ENCODE measurements at places on chromosomes 1 and 21.

- DNase-seq = no peak
Measured at GRCh38 chr1:117826540-117827078, 102.8 kb downstream of the GDAP2 start.

GRCh38 chr1:170660871-170661645, 2.9 kb upstream of the PRRX1 start:
- no peak for DNase-seq

DNA sequence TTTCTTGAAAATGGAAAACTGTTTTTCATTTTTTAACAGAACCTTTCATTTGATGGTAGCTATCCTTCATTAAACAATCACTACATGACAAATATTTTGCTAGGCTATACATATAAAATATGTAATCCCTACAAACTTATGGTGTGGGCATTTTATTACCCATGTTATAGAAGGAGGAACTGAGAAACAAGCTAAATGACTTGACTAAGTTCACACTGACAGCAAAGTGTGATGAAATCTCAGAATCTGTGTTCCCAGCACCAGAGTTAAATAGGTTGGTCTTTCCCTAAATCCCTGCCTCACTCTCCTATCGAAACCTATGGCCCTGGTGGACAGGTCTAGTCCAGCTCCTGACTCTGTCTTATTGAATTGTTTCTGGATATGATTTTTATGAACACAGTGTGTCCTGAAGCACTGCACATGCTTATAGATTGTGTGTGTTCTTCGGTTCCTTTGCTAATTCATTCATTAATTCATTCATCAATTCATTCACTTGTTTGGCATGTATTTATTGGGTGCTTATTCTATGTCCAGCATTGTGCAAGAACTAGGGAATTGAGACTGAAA, 301.0 kb downstream of the GRIK1 start:
- no peak for DNase-seq

DNA sequence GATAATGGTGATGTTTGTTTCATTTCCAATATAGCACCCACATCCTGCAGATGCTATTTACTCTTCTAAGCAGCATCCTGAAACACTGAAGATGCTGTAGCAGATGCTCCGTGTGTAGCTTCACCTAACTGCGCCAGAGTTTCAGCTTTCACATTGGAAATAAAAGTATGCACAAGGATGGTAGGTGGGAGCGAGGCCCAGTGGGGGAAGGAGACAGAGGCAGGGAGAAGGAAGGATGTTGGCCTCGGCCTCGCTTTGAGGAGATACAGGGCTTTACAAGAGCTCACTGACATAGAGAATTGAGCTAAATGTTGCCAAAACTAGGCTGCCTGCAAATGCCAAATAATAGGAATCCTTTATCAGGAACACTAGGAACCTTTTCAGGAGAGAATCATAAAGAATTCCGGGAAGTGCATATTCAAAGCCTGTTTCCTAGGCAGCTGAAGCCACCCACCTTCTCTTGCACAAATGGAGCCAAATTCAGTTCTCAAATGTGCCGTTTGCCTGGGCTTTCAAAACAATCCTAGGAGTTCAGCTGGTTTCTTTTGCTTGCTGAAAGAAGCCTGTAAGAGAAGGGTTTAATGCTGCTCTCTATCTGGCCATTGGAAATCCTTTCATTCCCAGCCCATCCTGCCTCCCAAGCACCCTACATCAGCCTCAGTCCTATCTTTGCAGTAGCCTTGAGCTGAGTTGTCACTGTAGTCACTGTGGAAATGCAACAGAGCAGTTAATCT, 135.4 kb upstream of the ATP1B1 start:
- no peak for DNase-seq

DNA sequence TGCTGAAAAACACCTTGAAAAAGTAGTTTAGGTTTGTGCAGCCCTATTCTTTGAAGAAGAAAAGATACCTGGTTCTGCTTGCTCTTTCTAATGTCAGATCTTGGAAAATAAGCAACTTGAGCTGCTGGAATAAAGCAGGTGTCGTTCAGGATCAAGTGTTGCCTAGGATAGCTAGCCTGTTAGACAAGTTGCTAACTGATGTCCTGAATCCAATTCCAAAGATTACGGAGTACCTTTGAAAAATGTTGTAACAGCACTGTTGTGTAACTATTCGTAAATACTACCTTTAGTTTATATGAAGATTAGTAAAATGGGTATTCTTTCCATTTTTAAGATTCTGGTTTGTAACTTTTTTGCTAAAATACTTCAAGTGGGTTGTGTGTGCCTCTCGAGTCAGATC, 151.5 kb downstream of the CLEC20A start:
- DNase-seq = no peak

DNA sequence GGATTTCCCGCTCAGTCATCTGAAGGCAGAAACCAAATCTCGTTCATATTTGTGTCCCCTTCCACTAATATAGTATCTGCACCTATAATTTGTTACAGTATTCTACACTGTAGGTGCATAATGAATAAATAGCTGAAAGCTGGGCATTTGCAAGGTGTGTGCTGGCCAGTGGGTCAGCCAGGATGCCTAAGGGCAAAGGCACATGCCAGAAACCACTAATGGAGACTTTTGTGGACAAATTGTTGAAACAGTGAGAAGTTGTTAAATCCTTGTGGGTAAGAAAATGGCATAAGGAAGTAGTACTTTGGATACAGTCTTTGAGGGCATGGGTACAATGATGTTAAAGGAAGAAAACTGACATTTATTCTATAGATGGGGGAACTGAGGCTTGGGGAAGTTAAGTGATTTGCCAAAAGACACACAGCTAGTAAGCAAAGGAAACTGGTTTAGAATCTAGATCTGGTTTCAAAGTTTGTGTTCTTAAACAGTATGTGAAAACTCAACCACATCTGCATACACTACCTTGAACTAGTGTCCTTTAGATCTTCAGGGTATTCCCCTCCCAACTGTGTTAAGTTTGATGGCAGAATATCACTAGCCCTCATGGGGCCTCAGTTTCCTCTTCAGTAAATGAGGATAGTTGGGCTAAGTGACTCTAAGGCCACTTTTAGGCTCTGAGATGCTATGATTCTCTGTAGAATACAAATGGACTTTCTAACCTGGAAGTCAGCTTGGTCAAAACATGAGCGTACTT, 26.5 kb upstream of the LRRC8C start:
- peak; percentile 60 for DNase-seq

DNA sequence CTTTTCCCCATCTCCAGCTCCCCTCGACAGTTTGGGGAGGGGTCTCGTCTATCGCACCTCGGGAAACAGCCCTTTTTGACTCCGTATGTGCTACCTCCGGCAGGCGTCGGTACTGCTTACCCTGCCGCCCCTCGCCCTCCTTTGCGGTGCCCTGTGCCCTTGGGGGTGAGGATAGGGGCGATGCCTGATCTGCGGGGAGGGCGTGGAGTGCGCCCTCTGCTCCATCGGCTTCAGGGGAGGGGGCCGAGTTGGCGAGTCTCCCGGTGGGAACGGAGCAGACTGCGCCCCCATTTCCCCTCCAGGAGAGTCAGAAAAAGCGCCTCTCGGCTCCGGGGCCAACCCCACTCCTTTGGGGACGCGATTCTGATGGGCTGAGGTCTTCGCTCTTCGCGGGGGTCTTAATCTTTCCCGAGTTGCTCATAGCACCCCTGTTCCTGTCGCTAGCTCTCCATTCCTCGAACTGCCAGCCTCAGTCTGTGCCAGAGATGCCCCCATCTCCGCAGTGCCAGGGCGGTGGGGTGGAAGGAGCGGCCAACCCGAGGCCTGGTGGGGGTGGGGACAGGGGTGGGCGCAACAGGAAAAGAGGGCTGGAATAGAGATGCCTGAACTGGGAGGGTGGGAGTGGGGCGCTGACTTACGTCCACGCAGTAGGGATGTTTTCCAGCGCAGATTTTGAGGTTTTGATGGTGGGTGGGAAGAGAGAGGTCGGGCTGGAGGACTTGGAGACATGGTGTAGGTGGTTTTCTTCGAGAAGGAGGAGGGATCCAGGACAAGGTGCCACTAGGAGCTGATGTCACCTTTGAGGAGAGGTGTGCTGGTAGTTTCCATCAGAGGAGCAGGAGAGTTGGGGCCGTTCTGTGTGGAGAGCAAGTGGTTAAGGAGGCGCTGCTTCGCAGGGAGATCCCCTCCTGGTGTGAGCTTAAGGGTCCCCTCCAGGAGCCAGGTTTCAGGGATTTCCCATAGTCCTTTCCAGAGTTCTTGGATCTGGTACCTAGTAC, 674 bp downstream of the PPFIA4 start:
- no peak for DNase-seq

- DNase-seq = no peak
Measured at GRCh38 chr1:34019741-34020552, 145.1 kb downstream of the CSMD2 start.

GRCh38 chr1:166090244-166090643, 76.6 kb downstream of the FAM78B start:
- DNase-seq = no peak

- no peak for DNase-seq
Measured at GRCh38 chr1:18486195-18486594, 5.5 kb downstream of the KLHDC7A start.

GRCh38 chr1:16206547-16207317, 5.7 kb downstream of the ARHGEF19 start:
- peak; percentile 92 for DNase-seq

- DNase-seq = no peak
Measured at GRCh38 chr1:154992721-154993571, 440 bp upstream of the LENEP start.

DNA sequence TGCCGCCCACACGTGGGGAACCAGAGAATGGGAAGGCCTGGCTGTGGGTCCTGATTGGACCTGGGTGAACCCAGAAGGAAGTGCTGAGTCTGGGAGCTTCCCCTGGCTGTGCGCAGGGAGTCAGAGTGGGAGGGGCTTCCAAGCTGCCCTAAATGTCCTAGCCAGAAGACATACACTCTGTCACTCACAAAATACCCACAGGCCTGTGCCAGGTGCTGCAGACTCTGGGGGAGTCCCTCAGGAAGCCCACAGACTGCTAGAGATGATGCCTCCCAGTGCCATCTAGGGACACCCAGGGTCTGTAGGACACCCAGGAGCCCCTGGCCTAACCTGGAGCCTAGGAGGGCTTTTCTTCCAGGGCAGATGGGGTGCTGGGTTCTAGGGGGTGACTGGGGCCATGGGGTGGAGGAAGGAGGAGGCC, 33.7 kb upstream of the LRP8 start:
- no peak for DNase-seq

DNA sequence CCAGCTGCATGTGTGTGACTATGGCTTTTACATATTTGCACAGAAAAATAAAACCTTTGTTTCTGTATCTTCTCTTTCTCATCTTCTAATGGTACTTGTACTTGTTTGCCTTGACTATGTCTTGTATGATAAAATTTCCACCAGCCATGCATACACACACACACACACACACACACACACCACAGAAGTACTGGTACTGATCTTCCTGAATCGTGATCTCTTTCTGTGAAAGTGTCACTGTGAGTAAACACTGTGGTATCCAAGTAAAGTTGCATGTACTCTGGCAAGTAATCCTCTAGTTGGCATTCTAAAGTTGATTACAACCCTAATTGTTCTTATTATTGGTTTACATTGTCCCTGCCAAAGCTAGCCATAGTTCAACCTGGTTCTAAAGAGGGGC, 176.7 kb downstream of the CRB1 start:
- no peak for DNase-seq

DNA sequence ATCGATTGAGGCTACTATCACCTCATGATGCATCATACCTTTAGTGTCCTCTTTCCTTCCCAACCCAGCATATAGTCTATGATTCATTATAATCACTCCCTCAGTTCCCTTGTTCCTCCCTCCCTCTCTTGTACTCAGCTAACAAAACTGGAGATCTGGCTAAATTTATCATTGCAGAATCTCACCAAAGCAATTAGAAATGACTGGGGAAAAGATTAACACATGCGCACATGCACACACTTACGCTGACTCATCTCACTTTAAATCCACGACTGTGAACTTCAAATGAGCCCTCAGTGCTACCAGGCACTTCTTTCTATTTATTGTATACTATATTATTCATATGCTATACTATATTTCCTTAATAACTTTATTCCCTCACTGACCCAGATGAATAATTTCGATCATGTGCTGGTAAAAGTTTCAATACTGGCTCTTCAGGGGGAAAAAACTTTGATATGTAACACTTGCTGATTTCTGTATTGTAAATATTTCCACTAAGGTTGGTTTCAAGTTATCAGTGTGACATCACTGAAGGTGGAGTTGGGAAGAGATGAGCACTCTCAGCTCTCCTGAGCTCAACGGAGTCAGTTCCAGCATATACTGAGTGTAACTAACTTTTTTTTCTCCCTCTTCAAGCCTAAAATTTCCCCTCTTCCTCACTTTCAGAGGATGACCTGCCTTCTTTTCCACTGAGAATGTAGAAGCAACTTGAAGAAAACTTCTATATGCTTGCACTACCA, 613.7 kb upstream of the B3GALT2 start:
- no peak for DNase-seq

- no peak for DNase-seq
Measured at GRCh38 chr1:54601730-54602129, 21.6 kb downstream of the FAM151A start.

DNA sequence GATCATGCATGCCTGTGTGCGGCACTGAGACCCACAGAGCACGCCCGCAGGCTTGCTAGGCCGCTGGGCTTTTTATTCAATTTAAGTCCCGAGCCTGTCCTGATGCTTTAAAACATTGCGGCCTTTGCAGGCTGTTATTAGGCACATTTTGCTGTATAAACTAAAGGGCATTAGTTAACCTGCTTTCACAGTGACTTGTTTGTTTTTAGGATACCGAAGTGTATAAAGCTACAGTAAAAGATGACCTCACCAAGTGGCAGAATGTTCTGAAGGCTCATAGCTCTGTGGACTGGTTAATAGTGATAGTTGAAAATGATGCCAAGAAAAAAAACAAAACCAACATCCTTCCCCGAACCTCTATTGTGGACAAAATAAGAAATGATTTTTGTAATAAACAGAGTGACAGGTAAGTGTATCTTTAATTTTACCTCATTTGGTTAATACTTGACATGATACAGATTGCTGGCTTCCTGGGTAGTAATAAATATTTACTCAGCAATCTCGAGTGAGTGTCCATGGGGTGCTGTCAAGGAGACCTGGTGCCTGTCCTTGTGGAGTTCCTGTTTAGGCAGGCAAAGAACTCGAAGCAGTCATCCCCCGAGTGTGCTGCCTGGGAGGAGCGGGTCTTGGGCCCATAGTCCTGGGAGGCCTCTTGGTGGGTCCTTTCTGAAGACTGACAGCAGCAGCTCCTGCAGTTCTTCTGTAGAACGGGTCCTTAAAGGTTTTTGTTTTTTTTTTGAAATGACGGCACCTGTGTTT, 40.1 kb downstream of the TRAPPC10 start:
- DNase-seq = no peak

- no peak for DNase-seq
Measured at GRCh38 chr1:113185463-113186104, 112.6 kb downstream of the LRIG2 start.

Measured in stimulated activated naive CD4-positive, alpha-beta T cell (primary cell).